ENCODE measurements at places on chromosomes 16 and 17.
A peak's percentile ranks its signal among the peaks of the same experiment; 100 is the strongest.

GRCh38 chr16:30509081-30509765, 17.1 kb downstream of the ZNF768 start:
- no peak for DNase-seq

DNA sequence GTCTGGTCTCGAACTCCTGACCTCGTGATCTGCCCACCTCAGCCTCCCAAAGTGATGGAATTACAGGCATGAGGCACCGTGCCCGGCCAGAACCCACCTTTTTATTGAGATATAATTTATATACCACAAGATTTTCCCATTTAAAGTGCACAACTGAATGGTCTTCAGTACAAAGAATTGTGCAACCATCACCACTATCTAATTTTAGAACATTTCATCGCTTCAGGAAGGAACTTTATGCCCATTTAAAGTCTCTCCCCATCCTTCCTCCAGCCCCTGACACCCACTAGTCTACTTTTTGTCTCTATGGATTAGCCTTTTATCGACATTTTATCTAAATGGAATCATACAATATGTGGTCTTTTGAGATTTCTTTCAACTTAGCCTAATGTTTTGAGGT, 25.4 kb upstream of the HELZ start:
- DNase-seq = no peak

GRCh38 chr16:4115209-4115948, 863 bp downstream of the ADCY9 start:
- peak; percentile 70 for DNase-seq

- DNase-seq = no peak
Measured at GRCh38 chr16:49995720-49996119, 29.3 kb upstream of the CNEP1R1 start.

GRCh38 chr16:47970291-47970931, 185.4 kb downstream of the ABCC12 start:
- DNase-seq = peak; percentile 43

DNA sequence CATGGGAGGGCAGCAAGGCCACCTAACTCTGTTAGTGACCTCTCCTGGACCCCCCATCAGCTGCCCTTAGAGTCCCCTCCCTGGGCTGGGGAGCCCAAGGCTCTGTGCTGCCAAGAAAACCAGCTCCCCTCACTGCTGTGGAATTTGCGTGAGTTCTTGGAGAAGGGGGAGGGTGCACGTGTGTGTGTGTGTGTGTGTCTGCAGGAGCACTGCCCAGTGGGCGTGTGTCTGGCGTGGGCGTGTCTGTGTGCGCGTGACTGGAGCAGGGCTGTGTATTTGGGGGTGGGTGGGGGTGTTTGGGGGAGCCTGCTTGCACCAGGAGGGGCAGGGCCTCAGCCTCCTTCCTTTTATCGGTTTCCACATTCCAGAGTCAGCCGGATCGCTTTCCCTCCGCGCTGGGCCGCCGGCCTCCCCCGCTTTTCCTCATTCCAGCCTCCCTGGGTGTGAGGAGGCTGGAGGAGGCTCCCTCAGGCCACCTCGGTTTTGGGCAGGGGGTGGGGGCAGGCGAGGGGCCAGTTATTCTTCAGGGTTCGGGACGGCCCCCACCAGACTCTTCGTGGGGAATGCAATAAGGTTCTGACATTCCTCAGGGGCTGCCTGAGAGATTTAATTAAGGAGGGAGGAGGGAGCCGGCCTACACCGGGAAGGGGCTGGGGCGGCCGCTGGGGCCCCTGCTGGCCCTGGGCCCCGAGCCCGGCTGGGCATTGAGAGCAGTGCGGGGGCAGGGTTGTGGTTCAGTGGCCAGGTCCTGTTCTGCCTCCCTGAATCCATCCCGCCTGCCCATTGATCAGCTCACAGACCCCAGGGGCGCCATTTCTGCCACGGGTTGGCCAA, 2.5 kb downstream of the VASN start:
- DNase-seq = peak; percentile 86
